ENCODE measurements at places on chromosomes 7 and 10.

DNA sequence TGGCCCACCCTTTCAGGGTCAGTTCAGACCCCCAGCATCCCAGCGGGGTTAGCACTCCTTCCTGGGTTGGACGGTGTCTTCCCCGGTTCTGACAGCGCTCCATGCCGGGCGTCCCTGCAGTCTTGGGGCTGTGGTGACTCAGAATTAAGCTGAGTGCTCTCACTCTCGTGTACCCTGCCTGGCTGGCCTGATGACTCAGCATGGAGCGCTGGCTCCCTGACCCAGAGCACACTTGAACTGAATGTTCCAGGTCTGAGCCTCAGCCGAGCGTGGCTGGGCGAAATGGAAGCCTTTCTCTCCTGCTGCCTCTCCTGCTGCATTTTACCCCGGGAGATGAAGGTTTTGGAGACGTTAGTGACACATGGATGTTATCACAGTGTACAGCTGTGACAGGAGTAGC, 7.1 kb downstream of the BAG3 start:
- DNase-seq, result no peak

DNA sequence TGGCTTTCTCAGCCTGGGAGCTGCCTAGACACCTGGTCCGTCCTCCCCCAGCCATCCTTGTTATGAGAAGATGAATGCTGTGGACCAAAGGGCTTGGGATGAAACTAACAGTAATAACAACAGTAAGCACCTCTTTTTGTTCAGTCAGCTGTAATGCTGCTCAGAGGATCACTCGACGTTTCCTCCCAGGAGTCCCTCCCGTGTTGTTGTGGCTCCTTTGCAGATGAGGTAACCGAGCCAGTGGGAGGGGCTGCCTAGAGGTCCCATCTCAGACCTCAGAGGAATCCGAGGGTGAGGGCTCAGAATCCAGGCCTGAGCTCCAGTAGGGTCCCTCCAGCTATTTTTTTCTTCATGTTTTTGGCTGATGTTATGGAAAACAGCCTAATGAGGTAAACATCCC, 145.1 kb downstream of the TMEM178B start:
- DNase-seq, result no peak

DNA sequence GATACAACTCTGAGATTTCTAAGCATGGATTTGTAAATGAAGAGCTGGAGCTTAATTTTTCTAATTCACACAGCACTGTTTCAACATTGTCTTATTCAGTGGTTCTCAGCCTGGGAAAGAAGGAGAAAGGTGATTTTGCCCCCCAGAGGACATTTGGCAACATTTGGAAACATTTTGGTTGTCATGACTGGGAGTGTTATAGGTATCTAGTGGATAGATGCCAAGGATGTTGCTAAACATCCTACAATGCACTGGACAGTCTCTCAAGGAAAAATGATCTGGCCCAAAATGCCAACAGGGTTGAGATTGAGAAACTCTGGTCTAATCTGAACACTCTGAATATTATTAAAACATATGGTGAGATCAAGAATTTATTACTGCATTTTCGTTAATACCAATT, 3.8 kb upstream of the CAV2 start:
- DNase-seq, result no peak

- DNase-seq, result no peak
Observed at GRCh38 chr7:11524476-11525397, 307.3 kb downstream of the THSD7A start.
